MCF 10A (cell line): ENCODE measurements at places on chromosomes 2 and 18.

DNA sequence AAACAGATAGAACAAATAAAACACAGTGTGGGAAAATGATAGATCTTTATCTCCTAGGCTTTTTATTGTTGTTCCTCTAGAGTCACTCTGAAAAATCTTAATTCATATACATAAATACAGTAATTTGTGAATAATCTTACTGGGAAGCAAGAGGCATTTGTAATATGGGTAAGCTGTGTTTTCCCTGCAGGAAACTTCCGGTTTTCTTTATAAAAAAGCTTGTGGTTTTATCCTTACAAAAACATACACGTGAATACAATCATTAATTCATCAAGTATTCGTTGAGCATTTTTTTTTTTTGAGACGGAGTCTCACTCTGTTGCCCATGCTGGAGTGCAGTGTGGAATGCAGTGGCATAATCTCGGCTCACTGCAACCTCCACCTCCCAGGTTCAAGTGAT is 1312.8 kb upstream of the ZEB2 start:
- H3K27ac ChIP-seq, result no peak overlapping the region
- H3K27me3 ChIP-seq, result no peaks in the 10 kb centered on the region
- DNase-seq, result no peak
- H3K4me1 ChIP-seq, result no peaks in the 10 kb centered on the region

DNA sequence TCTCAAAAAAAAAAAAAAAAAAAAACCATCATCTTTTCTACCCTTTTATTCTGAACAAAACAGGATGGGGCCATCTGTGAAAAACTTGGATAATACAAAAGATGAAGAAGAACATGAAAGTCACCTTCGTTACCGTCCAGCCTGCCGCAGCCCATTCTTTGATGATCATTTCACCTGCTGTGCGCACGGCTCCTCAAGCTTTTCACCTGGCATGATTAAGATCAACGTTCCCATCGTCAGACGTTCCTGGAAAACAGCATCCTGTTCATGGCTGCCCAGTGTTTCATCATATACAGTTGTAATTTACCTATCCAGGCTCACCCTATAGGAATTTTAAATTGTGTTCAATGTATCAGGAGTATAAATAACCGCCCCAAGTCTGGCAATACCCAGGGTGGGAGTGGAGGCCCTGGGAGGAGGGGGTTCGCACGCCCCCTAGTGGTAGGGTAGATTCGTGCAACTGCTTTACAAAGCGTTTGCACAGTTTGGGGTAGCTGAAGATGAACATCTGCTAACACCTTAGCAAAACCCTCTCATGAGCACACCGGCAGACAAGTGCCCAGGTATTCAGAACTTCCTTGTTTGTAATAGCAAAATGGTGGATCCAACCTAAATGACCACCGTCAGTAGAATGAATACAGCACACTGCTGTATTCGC is 49.0 kb upstream of the GLI2 start:
- no peak for DNase-seq
- H3K36me3 ChIP-seq, result no peaks in the 10 kb centered on the region
- peaks cover 18% of the 10 kb centered on the region for H3K27me3 ChIP-seq
- no peak overlapping the region for H3K27ac ChIP-seq
- H3K4me1 ChIP-seq, result peaks cover 10% of the 10 kb centered on the region
- H3K4me3 ChIP-seq, result no peak overlapping the region

DNA sequence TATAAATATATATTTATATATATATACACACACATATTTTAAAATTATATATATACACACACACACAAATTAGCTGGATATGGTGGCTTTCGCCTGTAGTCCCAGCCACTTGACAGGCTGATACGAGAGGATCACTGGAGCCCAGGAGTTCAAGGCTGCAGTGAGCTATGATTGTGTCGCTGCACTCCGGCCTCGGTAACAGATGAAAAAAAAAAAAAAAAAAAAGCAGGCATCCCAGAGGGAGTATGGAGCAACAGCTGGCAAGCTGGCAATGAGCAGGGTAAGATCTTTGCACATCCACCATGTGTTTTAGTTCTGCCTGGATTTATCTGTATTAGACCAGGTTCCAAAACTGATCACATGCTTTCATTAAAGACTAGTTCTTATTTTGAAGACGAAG is 170.1 kb downstream of the MAP2 start:
- no peak for DNase-seq
- H3K4me1 ChIP-seq, result no peaks in the 10 kb centered on the region
- no peak overlapping the region for H3K27ac ChIP-seq
- H3K36me3 ChIP-seq, result no peaks in the 10 kb centered on the region
- no peak overlapping the region for H3K4me3 ChIP-seq
- no peaks in the 10 kb centered on the region for H3K27me3 ChIP-seq

- peak overlapping the region; percentile 86 for H3K4me3 ChIP-seq
- H3K4me1 ChIP-seq, result no peaks in the 10 kb centered on the region
- DNase-seq, result peak; percentile 46
- H3K27me3 ChIP-seq, result no peaks in the 10 kb centered on the region
- H3K36me3 ChIP-seq, result peaks cover 27% of the 10 kb centered on the region
- H3K27ac ChIP-seq, result peak overlapping the region; percentile 97
These were observed 758 bp downstream of the RIF1 start for GRCh38 chr2:151410485-151410834.

DNA sequence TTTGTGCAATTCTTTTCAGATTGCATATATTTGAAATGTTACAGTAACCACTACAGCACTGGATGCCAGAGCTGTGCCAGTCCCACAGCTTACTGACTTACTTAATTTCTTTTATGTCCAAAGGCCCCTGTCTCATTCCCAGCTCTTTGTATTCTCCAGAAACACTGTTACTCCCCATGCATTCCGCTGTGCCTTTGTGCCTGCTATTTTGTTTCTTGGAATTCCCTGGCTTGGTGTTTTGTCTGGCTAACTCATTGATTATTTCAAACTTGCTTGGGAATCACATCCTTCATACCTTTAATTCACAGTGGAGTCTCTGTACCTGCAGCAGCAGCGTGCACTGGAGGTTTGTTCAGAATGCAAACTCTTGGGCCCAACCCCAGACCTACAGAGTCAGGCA is 601.9 kb upstream of the DDX18 start:
- no peak overlapping the region for H3K4me3 ChIP-seq
- no peak overlapping the region for H3K27ac ChIP-seq
- no peaks in the 10 kb centered on the region for H3K4me1 ChIP-seq
- no peak for DNase-seq
- H3K27me3 ChIP-seq, result no peaks in the 10 kb centered on the region

GRCh38 chr2:61443342-61444041 is 27.4 kb downstream of the USP34 start:
- peaks cover 18% of the 10 kb centered on the region for H3K36me3 ChIP-seq
- H3K4me3 ChIP-seq, result no peak overlapping the region
- peaks cover 25% of the 10 kb centered on the region for H3K4me1 ChIP-seq
- DNase-seq, result no peak
- H3K27ac ChIP-seq, result no peak overlapping the region
